ENCODE measurements at places on chromosomes 6 and 20.

DNA sequence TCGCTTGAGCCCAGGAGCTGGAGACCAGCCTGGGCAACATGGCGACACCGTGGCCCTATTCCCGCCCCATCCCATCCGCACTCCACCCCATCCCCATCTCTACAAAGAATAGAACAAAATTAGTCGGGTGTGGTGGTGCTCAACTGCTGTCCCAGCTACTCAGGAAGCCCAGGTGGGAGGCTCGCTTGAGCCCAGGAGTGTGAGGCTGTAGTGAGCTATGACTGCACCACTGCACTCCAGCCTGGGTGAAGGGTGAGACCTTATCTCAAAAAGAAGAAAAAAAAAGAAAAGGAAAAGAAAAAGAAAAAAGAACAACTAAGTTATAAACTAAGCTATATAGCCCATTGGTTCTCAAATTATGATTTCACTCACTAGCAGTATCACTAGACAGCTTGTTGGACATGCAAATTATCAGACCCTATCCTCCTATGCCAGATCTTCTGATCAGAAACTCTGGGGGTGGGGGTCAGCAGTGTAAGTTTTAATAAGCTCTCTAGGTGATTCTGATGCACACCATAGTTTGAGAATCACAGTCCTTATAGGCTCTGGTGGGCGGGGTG is 491 bp upstream of the ITCH start:
- DNase-seq: no peak

DNA sequence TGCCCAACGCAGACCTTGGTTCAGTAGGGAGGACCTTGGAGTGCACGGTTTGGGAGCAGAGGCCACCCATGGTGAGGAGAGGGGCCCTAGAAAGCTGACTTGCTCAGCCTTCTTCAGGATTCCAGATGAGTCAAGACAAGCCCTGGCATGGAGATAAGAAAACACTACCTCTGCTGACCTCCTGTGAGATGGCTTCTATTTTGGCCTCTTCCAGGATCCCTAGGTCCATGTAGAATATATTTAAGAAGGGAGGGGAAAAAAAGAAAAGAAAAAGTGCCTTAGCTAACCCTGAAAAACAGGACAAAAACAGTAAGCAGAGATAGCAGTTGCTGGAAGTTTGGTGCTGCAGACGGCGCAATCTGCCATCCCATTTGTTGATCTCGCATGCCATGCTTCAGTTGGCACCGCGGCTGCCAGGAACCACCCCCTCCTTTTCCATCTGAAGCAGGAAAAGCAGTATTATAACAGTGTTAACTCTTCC is 100.0 kb downstream of the ARMC2 start:
- no peak for DNase-seq

GRCh38 chr6:157822245-157823000 is 623 bp upstream of the SNX9 start:
- no peak for DNase-seq

DNA sequence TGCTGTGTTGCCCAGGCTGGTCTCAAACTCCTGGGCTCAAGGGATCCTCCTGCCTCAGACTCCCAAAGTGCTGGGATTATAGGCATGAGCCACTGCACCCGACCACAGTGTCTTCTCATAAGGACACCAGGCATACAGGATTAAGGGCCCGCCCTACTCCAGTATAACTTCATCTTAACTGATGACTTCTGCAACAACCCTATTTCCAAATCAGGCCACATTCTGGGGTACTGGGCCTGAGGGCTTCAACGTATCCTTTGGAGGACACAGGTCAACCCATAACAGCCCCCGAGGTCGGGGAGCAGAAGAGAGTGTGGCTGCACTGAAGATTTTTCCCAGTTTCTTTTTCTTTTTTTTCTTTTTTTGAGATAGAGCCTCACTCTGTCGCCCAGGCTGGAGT is 39.7 kb downstream of the SUN5 start:
- no peak for DNase-seq

DNA sequence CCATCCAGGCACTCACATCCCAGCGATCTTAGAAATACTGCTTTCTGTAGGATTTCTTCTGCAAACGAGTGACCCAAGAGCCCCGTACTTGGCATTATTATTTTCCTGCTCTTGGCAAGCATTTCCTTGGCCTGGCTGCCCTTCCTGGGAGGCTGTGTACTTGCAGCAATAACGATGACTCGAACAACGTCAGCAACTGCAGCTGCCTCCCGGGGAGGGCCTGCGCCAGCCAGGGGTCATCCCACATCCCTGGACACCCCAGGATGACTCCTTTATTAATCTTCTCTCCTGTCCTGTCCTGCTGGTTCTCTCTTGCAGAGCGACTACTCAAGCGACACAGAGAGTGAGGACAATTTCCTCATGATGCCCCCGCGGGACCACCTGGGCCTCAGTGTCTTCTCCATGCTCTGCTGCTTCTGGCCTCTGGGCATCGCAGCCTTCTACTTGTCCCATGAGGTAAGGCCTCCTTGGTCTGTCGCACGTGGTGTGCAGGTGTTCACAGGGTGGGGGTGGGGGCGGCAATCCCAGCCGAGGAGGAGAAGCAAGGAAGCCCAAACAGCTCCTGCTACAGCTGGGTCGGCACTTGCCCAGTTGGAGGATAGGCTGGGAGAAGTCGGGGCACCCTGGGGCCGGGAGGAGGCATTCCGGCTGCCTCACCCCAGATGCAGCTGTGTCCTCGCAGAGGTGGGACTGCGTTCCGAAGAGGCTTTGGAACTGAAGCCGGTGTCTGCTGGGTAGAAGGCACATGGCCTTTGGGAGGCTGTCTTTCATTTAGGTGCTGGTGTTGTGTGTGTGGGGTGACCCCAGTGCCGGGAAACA is 115.3 kb downstream of the SYNDIG1 start:
- no peak for DNase-seq
